CD4-positive, alpha-beta T cell (primary cell): ENCODE measurements at places on chromosomes 16 and 17.
A peak's percentile ranks its signal among the peaks of the same experiment; 100 is the strongest.

DNA sequence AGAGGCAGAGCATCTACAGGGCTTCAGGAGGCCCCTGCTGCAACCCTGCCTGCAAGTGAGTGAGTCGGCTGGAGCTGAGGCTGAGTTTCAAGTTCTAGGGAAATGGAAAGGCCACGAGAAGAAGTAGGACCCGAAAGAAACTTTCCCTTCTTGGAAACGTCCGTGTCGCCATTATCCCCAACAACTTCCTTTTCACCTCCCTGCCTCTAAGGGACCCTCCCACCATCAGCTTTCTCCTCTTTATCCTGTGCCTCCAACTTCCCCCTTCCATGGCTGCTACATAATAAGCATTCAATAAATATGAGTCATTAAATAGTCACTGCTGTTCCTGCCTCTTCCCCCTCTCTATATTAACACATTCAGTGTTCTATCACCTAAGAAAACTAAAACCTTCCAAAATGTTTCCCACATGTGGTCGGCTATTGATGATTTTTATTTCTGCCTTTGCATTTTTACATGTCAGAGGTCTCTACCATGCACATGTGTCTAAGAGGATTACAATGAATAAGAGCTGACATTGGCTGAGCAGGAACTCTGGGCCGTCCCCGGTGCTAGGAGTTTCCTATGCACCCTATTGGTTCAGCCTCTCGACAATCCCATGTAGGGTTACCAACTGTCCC lies 115.9 kb upstream of the TNRC6C start:
- no peak for DNase-seq

GRCh38 chr16:17409894-17410293 lies 60.9 kb downstream of the XYLT1 start:
- DNase-seq: no peak

DNA sequence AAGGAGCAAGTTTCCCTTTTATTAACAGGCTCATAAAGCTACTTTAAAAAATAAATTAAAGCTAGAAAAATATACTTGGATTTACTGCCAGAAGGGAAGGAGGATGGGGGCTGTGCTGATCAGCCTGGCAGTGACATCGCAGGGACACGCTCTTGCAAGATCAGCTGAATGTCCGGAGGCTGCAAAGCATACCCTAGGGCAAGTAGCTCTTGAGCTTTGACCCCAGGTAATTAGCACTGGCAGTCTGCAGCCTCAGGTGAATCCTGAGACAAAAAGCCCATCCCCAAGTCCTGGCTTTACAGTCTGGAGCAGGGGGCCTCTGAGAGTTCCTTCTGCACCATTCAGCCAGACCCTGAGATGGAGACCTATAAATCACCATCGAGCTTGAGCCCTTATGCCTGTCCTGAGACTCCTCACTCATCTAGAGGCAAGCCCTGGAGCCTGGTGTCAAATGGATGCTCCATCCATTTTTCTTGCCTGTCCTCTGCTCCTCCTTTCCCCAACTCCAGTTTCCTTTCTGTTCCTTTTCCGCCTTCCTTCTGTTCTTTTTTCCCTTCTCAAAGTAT lies 131.7 kb downstream of the TMEM114 start:
- DNase-seq: no peak

GRCh38 chr17:58172369-58173071 lies 5.7 kb downstream of the OR4D2 start:
- peak; percentile 22 for DNase-seq

GRCh38 chr17:39238311-39238972 lies 12.7 kb upstream of the STAC2 start:
- DNase-seq: peak; percentile 74

DNA sequence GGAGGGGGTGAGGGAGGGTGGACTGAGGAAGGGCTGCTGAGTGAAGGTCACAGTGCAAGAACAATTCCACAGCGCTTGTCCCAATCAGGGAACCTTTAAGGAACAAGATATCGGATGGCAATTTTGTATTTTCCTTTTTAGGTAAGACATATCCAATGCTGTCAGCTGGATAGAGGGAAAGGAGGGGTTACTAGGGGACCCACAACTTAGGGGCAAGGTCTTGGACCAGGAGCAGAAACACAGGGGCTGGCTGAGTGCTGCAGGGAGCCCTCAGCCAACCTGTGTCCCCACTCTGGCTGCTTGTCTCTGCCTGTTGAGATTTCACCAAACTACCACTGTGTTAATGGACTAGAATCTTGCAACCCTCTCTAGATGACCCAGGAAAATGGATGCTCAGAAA lies 47.6 kb downstream of the AKAP1 start:
- no peak for DNase-seq

DNA sequence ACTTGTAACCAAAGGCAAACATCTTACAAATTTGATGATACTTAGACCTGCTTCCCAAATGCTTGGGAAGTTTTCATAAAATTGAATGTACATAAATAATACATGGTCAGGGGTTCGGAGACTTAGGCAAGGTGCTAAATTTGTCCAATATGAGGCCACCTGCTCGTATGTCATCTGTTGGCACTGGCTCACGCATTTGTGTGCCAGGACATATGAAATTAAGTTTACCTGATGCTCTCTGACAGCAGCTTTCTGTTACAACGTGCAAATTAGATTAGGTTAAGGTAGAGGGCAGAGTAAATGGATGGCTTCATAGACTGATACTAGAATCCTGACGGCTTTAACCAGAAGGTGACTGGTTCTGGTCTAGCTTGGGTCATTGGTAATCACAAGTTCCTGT lies 970.3 kb upstream of the RBFOX1 start:
- DNase-seq: no peak

- peak; percentile 41 for DNase-seq
These were observed 142.4 kb downstream of the CYLD start for GRCh38 chr16:50884066-50884860.

DNA sequence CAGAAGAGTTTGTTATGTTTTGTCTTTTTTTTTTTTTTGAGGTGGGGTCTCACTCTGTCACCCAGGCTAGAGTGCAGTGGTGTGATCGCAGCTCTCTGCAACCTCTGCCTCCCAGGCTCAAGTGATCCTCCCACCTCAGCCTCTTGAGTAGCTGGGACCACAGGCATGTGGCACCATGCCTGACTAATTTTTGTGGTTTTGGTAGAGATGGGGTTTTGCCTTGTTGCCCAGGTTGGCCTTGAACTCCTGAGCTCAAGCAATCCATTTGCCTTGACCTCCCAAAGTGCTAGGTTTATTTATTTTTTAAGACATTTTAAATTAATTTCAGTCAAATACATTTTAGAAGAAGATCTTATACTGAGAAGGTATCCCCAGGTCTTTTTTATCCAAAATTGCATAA lies 366.7 kb downstream of the KCNJ2 start:
- DNase-seq: no peak

DNA sequence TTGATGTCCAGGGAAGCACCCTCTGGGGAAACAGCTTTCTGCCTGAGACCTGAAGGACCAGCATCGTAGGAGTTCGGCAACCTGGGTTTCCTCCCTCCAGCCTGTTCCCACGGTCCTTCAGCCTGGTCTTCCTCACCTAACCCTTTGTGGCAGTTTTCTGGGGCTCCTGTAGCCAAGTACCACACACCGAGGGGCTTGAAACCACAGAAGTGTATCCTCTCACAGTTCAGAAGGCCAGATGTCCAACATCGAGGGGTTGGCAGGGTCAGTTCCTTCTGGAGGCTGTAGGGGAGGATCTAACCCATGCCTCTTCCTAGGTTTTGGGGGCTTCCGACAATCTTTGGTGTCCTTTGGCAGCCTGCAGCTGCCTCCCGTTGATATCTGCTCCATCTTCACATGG lies 381.0 kb upstream of the TNRC6C start:
- no peak for DNase-seq

- DNase-seq: no peak
These were observed 27.7 kb upstream of the GOSR1 start for GRCh38 chr17:30449480-30449879.

- DNase-seq: peak; percentile 5
These were observed 74.7 kb downstream of the CHD9 start for GRCh38 chr16:53129281-53130158.

- no peak for DNase-seq
These were observed 439.3 kb upstream of the GOT2 start for GRCh38 chr16:59173408-59173831.

- DNase-seq: no peak
These were observed 484.3 kb upstream of the EEF2KMT start for GRCh38 chr16:5581908-5582307.

- DNase-seq: peak; percentile 9
These were observed 7.0 kb upstream of the MILR1 start for GRCh38 chr17:64441772-64442540.

- no peak for DNase-seq
These were observed 11.0 kb upstream of the ABAT start for GRCh38 chr16:8663192-8664089.

DNA sequence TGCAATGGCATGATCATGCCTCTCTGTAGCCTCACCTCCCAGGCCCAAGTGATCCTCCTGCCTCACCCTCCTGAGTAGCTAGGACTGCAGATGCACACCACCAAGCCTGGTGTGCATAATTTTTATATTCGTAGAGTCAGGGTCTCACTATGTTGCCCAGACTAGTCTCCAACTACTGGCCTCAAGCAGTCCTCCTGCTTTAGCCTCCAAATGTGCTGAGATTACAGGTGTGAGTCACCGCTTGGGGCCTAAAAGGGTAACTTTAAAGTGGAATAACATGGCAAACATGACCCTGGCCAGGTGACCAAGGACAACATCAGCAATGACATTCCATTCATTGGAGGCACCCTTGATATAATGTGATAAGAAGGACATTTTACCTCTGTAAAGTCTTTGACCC lies 26.1 kb downstream of the HSBP1 start:
- DNase-seq: no peak

- no peak for DNase-seq
These were observed 16.1 kb downstream of the NAA60 start for GRCh38 chr16:3459401-3460090.

- DNase-seq: no peak
These were observed 63.1 kb downstream of the IKZF3 start for GRCh38 chr17:39801055-39801454.

DNA sequence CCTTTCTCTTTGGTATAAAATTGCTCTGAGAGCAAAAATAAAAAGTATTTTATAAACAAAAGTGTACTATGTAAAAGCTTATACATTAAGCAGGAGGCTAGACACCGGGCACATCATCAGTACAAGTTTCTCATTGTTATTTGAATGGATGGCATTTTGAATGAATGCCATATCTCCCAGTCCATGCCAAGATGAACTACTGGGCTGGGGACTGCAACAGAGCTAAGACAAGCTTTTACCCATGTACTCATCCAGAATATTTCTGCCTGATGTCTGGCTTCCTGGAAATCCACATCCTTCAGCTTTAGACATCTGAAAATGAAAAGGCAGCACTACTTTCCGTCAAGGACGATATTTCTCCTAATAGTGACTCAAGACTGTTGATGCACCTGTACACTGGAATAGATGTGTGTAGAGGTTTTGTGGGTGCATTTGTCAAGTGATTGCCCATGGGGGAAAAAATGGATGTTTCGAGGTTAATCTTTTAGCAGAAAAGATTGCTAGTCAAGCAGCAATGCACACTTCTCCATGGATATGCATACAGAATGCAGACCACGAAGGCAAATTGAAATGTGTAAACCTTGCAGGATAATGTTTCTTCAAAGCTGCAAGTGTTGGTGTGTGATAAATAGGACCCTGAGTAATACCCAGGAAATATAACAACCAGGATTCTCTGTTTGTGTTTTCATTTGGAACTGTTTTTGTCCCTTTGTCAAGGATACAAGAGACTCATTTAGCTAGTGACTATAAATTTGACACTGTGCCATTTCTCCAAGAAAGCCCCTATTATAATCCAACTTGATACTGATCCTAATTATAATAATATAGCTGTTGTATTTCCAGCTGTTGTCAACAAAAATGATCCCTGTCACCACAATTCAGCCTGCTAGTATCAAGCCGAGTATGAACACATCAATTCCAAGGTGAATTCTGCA lies 173.8 kb downstream of the CDH8 start:
- no peak for DNase-seq

DNA sequence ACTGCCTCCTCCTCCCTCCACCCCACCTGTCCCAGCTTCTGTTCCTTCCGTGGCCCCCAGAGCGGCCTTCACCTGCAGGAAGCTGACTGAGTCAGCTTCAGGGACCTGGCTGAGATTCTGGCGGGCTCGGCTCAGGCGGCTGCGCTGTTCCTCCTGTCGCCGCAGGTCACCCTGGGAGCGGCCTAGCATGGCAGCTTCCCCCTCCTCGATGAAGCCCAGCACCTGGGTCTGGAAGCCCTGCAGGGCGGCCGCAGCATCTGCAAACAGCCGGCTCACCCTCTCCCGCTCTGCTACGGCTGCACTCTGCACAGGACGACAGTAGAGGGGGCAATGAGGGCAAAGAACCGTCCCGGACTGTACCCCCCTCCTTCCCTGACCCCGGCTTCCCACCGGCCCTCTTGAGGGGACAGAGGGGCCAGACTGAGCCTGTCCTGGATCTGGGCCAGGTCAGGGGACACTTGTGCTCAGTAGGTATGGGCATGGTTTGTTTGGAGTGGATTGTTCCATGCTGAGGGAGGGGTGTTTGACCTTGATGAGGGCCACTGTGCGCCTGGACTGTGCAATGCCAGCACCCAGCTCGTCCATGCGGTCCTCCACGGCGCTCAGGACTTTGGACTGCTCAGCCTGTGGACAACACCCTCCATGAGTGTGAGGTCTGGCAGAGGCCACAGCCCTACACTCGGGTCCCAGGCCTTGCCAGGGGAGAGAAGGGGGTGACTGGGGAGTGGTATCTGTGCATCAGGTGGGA lies 2.0 kb downstream of the TRIM47 start:
- DNase-seq: peak; percentile 74

GRCh38 chr17:60508384-60508980 lies 17.6 kb downstream of the APPBP2 start:
- DNase-seq: no peak

GRCh38 chr17:30472238-30472890 lies 4.8 kb upstream of the GOSR1 start:
- DNase-seq: no peak

- DNase-seq: no peak
These were observed 119.8 kb downstream of the CLEC16A start for GRCh38 chr16:11064202-11064540.

DNA sequence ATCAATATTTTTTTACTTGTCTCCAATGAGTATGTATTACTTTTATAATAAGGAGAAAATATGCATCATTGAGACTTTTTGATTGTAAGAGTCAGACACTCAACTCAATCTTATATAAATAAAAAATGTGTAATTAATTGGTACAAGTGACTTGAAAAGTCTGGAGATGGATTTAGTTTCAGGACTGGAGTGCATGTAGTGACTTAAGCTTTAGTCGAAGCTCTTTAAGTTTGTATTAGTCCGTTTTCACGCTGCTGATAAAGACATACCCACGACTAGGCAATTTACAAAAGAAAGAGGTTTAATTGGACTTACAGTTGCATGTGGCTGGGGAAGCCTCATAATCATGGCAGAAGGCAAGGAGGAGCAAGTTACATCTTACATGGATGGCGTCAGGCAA lies 60.7 kb upstream of the NKD1 start:
- DNase-seq: no peak
